ENCODE measurements at places on chromosomes 7 and 10.

GRCh38 chr7:133646472-133647315, 393.8 kb downstream of the EXOC4 start:
- DNase-seq: no peak

DNA sequence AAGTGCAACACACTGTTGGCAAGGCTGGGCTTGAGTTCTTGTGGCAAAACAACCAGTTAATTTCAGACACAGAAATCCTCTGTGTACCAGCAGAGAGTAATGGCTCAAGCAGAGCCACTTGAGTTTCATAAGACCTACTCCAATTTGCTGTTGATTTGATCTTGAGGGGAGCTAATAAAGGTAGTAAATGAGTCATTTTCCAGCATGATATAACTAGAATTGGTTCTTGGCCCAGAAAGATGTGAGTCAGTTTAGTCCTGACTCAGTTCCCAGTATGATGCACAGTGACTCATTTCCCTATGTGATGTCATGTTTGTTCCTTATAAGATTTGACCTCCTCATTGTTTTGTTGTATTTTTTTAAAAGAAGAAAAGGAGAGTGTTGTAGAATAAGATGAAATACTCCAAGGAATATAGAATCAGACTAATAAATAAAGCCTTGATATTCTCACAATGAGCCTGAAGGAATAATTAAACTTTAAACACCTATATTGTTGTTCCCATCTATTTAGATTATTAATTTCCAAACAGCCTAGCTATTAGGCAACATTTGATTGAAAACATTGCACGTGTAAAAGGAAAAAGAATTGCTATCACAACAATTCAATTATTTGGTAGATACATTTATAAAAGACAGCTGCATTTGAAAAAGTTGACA, 186.2 kb downstream of the REEP3 start:
- peak; percentile 97 for DNase-seq

DNA sequence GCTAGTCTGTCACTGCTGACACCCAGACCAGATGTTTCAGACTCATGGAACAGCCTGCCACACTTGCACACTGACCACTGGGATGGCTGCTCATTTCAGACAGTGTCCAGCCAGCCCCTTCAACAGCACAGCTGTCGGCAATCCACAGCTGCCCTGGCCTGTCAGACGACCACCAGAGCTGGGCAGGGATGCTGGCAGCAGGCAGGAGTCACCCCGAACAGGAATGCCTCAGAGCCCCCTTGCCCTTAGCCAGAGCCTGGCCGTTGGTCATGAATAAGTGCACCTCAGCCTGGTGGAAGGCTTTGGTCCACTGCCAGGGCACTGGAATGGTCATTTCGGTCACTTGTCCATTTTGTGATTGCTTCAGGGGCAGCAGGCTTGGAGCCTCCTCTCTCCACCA, 149.6 kb upstream of the TCERG1L start:
- DNase-seq: no peak

- no peak for DNase-seq
These were observed 123.2 kb downstream of the AVL9 start for GRCh38 chr7:32618470-32618869.

- no peak for DNase-seq
These were observed 71.7 kb downstream of the KIF20B start for GRCh38 chr10:89773081-89773480.

DNA sequence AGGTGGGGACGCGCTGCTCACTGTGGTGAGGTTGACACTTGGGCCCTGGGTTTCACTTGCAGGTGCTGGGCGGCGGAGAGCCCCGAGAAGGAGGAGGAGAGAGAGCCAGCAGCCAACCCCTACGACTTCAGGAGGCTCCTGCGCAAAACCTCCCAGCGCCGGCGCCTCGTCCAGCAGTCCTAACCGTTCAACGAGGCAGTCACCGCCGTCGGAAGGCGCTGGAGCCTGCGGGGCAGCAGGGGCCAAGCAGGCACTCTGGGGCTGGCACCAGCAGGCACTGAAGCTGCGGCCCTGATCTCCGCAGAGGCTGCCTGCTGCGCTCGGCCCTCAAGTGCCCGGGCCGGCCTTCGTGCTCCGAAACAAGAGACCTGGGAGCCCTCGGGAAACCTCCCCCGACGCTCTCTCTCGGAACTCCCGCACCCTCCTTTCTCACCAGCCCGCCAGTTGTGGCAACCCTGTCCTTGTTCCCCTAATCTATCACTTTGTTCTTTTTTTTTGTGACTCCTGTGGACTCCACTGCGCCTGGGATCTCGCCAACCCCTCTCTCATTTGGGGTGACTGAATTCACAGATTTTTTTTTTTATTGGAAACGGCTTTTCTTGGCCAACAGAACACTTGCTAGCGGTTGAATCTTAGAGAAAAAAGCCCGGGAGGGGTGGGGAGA, 4.7 kb upstream of the GAD2 start:
- DNase-seq: no peak

- DNase-seq: peak; percentile 2
These were observed 586 bp upstream of the ANKRD26 start for GRCh38 chr10:27100813-27101347.

- no peak for DNase-seq
These were observed 97.7 kb downstream of the WDFY4 start for GRCh38 chr10:48782386-48782785.

DNA sequence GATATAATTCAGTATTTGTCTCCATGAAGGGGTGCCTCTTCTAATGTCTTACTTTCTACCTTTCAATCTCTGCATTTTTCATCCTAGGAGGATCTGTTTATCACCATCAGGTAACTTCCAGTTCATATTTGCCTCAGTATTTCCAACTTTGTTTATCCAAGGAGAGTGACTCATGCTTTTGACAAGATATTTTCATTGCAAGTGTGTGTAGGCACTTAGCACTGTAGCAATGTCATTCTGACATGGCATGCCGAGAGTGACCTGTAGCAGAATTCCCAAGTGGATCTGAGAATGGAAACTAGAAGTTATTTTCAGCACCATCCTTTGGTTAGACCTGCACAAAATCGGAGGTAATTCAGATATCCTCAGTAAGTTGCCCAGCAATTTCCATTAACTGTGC, 129.9 kb downstream of the INHBA start:
- peak; percentile 11 for DNase-seq

DNA sequence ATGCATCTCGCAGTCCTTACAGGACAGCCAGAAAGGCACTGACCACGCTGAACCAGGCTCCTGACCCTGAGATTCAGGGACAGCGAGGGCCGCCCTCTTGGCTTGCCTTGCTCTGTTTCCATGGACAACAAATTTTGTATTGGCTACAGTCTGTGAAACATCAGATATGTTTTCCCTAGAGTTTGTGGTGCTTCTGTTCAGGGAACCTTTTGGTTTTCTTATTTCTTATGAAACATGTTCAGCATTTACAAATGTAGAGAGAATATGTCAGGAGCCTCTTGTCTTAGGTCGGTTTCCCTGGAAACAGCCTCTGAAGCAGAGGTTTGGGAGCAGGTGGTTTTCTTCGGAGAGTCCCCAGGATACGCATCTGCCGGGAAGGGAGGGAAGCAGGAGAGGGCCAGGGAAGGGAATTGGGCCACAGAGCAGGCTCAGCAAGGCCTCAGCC, 260.1 kb downstream of the CCDC3 start:
- DNase-seq: no peak

DNA sequence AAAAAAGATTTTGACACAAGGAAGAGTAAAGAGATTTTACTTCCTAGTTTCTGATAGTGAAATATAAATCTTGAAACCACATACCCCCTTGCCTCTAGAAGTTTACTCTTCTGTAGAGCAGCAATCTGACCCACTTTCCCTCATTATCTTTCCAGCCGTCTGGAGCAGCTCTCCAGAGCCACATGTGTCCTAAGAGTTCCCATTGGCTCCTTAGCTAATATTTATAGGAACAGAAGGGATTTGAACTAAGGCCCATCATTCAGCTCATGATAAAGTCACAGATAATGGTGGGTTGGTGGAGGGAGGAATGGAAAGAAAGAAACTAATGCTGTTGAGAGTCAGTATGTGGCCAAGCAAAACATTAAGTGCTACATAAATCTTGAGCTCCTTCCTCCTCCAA, 121.8 kb downstream of the INHBA start:
- DNase-seq: no peak

- DNase-seq: peak; percentile 77
These were observed 77.3 kb downstream of the CDC14C start for GRCh38 chr7:49001610-49002033.

DNA sequence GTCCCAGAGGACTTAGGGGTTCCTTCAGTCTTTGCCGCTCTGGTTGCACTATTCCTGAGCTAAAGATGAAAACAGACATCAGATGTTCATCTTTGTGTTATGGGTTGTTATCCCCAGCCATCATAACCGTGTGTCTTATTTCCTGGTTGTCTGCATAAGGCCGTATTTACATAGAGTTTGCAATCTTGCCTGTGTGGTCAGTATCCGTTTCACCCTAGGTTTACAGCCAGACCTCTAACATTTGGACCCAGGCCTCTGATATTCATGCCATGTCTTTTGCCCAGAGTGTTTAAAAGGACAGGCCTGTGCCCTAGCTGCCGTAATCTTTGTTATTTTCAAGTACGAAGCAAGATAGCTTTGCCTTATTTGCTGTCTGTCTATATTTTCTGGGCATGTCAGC, 26.6 kb downstream of the LRRC4 start:
- DNase-seq: no peak

- no peak for DNase-seq
These were observed 139.8 kb downstream of the MYOF start for GRCh38 chr10:93342366-93342765.

- DNase-seq: no peak
These were observed 109.5 kb upstream of the SHH start for GRCh38 chr7:155921804-155922066.

- DNase-seq: no peak
These were observed 106.0 kb downstream of the UPF2 start for GRCh38 chr10:11936389-11937152.
